ENCODE measurements at places on chromosomes 1 and 21.

DNA sequence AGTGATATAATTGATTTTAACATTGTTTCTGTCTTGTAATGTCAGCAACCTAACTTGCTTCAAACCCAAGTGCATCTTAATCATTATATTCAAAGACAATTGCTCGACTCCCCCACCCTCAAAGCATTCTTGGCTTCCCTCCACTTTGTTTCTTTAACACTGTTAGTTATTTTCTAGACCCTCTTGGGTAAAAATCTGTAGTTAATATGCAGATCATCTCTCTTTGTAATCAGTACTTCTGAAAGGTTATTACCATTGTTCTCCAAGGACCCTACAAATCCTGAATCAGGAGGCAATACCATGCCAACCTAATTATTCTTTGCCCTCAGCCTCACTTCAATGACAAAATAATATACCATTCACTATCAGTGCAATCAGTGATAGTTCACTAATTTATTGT lies 1075.7 kb downstream of the AMY1C start:
- DNase-seq: no peak

- no peak for DNase-seq
Observed at GRCh38 chr21:33969581-33969980, 54.0 kb upstream of the ATP5PO start.

GRCh38 chr1:166032572-166033371 lies 134.0 kb downstream of the FAM78B start:
- DNase-seq: no peak

DNA sequence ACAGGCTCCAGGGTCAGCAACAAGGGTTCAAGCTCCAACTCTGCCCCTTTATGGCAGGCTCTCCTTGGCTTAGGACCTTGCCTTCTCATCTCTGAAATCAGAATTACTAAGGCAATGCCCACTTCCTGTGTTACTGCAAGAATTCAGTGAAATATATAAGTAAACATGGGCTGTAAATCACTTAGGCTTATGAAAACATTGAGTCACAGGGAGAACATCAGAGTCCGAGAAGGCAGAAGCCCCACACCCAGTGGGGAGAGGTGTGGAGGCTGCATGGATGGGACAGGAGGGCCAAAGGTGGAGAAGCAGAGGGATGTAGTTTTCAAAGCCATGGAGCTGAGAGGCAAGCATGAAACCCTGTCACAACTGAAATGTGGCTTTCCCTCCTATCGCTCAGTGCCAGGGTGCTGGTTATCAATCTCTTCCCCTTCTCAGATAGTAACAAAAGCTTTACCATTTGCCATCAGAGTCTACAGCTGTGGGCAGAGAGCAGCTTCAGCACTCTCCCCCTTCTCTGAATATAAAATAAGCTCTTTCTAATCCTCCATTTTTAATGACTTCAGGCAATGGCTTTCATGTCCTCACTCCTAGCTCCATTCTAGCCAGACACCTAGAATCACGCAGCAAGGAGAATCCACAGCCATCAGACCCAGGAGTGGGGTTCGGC lies 3.4 kb downstream of the RGS8 start:
- no peak for DNase-seq

GRCh38 chr1:198265073-198265661 lies 108.4 kb downstream of the NEK7 start:
- DNase-seq: no peak

DNA sequence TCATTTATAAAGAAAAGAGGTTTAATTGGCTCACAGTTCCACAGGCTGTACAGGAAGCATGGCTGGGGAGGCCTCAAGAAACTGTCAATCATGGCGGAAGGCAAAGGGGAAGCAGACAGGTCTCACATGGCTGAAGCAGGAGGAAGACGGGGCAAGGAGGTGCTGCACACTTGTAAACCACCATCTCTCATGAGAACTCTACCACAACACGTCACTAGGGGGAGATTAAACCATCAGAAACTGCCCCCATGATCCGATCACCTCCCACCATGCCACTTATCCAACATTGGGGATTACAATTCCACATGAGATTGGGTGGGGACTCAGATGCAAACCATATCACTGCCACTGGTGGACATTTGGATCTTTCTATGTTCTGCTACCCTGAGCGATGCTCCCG lies 351.4 kb downstream of the NPHP4 start:
- no peak for DNase-seq

DNA sequence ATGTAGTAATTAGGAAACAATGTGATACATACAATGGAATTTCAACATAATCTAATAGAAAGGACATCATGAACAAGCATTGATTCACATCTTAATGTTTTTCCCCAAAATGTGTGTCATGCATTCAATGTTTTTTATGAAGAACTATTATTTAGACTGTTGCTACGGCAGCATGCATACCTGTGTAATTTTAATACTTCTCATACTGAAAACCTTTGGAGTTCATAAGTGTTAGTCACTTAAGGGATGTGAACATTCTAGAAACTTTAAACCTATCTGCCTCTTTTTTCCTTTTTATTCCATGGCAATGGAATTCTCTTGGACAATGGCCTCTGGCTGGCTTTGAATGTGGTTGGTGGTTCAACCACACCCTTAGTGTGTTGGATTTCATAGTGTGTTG lies 48.6 kb downstream of the TMPRSS15 start:
- no peak for DNase-seq

DNA sequence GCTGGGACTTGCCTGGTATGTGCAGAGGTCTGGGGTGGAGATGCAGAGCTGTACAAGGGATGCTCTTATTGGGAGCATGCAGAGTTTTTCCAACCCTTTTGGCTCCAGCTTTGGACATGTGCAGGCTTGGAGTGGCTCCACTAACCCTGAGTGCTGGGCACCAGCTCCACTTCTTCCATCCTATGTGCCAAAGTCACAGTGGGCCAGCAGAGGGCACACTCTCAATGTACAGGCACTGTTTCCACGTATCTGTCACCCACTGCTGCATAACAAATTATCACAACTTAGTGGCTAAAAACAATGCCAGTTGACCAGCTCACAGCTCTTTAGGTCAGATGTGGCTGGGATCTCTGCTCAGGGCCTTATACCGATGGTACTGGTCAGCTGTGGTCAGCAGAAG lies 631.8 kb downstream of the AJAP1 start:
- no peak for DNase-seq

GRCh38 chr1:93033029-93033428 lies 46.1 kb upstream of the MTF2 start:
- no peak for DNase-seq
